ENCODE measurements at places on chromosomes 12 and 14. TPM values are rescaled to one million over a fixed set of nuclear protein-coding genes. Genes with fewer than 3 reads are reported as not detected.

Gene EIF2S3B
- total RNA-seq: 0.26 TPM

Gene CCDC177
- not detected for total RNA-seq

Gene RAPGEF3
- 11.9 TPM for total RNA-seq

Gene TPPP2
- total RNA-seq: 1.3 TPM

Gene TC2N
- total RNA-seq: 105 TPM

Gene IL31
- total RNA-seq: not detected

Gene CIDEB
- total RNA-seq: 34.0 TPM

Gene ALX1
- total RNA-seq: not detected

GRCh38 chr12:75011120-75011519 is 198.5 kb downstream of the KCNC2 start:
- DNase-seq: no peak

DNA sequence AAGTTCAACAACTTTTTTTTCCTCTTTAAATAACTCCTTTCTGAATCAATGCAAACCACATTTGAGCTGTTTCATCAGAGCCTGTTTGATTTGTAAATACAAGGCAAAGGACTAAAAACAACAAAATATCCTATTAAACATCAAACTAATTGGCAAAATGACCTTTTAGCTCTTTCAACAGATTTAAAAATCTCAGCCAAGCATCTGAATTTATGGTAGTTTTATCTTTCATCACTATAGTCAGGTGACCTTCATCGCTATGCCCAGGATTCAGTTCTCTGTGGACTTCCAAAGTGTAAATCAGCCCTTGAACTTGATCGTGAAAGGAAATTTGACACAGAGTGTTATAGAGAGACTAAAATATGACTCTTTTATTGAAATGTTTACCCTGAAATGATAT is 1554.5 kb upstream of the FLRT2 start:
- DNase-seq: no peak

DNA sequence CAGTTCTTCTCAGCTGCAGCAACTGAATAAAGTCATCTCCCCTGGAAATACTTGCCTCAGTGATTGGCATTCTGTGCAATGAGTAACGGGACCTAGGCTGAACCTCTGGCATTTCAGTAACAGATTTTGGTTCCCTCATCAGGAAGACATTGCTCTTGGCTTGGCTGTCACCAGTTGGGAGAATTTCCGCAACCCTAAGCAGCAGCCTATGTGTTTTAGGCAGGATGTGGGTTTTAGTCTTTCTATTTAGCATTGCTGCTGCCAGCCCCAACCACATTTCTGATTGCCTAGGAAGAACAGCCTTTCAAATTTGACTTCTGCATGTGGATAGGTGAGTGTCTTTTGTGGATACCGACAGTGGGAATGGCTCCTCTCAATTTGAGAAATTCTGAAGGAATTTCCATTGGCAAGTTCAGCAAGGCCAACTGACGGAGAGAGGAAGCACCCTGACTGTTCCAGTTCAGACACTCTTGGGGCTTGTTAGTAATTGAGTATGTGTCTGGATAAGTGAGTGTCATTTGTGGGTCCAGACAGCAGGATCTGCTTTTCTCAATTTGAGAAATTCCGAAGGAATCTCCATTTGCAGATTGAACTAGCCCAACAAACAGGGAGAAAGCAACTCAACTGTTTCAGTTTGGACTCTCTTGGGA is 19.0 kb upstream of the CLEC2A start:
- no peak for DNase-seq

GRCh38 chr12:4871514-4871913 is 38.2 kb upstream of the KCNA1 start:
- no peak for DNase-seq

DNA sequence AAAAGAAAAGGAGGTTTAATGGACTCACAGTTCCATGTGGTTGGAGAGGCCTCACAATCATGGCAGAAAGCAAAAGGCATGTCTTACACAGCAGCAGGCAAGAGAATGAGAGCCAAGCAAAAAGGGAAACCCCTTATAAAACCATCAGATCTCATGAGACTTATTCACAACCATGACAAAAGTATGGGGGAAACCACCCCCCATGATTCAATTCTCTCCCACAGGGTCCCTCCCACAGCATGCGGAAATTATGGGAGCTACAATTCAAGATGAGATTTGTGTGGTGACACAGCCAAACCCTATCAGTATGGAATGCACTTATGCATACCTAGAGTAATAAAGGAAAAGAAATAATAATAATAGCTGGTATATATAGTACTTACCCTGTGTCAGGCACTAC is 4.5 kb upstream of the GLIPR1 start:
- DNase-seq: no peak

- no peak for DNase-seq
These were observed 42.5 kb downstream of the SLC2A13 start for GRCh38 chr12:40063414-40063813.

GRCh38 chr14:69693145-69693544 is 73.8 kb upstream of the SRSF5 start:
- DNase-seq: peak; percentile 56

GRCh38 chr14:38143170-38143569 is 64.5 kb upstream of the SSTR1 start:
- DNase-seq: no peak

DNA sequence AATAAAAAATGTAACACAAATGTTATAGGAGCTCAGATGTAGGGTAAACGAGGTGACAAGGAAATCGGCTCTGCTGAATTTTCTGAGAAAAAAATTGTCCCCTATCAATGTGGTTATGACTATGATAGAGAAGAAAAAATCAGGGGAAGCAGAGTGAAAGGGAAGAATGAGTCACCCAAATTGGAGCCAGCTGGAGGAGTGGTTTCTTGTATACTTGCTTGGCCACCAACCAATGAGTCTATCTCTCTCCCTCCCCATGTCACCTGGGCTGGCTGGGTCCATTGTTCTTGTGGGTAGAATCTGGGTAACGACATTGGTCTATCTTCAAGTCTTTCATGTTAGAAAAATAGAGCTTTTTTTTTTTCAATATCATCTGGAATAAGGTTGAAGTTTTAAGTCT is 196.6 kb upstream of the FLRT2 start:
- peak; percentile 3 for DNase-seq

GRCh38 chr12:8677362-8677761 is 14.7 kb upstream of the MFAP5 start:
- no peak for DNase-seq

GRCh38 chr12:5944688-5945070 is 380 bp downstream of the ANO2 start:
- DNase-seq: no peak

GRCh38 chr14:32491416-32492016 is 162.4 kb downstream of the AKAP6 start:
- DNase-seq: no peak

DNA sequence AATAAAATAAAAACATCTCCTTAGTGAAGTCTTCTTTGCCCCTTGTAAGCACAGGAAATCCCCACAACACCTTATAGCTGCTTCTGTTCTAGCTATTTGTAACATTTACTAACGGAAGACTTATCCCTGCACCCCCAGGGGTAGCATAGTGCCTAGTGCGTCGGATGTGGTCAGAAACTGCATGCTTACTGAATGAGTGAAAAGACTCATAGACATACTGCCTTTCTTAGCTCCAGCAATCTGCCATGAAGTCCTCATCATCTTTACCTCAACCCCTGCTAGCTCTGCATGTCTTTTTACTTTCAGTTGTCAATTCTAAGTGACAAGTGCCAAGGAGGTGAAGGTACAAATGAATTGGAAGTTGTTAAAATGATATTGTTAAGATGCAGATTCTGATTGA is 12.9 kb downstream of the RIOX1 start:
- no peak for DNase-seq

GRCh38 chr14:23151342-23151741 is 32.1 kb downstream of the SLC7A8 start:
- DNase-seq: no peak

- no peak for DNase-seq
These were observed 198.7 kb downstream of the DACT1 start for GRCh38 chr14:58836303-58836974.

DNA sequence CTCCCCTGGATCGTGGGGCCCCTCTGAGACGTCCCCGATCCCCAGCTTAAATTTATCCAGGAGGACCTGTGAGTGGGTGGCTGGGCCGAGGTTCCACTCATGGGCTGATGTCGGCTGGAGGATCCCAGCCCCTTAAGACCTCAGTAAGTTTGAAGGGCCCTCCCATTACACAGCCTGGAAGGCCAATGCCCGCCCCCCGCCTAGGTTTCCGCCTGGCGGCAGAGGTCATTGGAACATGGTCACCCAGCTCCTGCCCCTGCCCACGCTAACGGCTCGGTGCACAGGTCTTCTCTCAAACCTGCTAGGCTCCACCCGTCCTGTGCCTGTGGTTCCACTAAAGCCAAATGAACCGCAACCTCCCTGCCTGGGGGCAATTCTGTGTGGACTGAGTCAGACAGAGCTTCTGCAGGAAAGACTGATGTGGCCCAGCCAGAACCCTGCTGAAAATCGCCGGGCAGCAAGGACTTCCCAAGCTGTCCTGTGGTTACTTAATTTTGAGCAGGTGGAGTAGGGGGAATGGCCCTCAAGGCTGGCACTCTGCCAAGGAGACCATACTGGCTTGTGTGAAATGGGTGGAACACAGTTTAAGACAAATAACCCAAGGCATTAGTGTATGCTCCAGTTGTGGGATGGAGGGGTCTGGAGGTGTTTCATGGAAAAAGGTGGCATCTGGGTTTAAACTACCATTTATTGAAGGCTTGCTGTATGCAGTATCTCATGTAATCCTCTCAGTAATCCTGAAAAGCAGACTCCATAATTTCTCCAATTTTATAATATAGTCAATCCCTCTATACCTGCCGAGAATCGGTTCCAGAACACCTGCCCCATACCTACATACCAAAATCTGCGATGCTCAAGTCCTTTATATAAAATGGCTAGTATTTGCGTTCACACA is 903 bp upstream of the NT5DC3 start:
- peak; percentile 38 for DNase-seq

DNA sequence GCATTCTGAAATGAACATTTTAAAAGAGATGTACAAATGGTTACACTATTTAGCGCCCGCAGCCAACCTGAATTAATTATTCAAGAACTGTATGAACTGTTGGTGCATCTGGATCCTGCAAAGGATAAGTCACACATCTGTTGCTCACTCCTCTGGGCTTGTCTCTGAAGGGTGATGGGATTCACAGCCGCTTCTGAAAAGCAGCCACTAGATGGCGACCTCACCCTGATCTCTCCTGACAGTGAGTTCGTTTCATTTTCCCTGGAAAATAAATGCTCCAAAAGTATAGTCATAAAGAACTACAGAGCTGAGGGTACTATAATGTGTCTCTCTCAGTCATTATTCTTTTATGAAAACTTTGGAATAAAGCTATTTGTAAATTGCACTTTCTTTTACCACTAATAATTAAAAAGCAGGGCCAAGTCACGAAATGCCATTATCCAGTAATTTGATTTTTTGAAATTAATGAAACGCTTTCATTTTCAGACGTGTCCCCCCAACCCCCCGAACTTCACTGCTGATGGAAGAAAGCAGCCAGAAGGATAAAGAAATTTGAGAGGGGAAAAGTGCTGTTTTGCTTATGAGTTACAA is 789.6 kb downstream of the NRXN3 start:
- peak; percentile 75 for DNase-seq

DNA sequence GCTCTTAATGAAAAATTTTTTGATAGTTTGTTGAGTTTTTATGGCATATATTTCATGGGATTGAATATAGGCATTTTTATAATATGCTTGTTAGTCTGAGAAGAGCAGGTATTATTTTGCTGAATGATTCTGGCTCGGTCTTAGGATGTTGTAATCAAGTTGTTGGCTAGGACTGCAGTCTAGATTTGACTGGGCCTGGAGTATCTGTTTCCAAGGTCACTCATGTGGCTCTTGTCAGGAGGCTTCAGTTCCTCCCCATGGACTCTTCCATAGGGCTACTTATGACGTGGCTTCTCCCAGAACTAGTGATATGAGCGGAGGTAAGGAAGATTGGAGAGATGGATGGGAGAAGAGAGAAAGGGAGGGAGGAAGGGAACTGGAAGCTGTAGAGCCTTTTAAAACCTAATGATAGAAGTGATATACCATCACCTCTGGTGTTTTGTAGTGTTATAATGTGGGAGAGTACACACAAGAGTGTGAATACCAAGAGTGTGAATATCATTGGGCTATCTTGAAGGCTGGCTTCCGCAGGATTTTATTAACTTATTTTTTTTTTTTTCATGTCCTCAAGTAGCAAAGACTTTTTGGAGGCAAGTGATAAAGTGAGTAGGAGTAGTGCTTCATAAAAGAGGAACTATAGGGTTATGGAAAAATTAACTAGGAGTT is 4.4 kb downstream of the MNAT1 start:
- DNase-seq: no peak

DNA sequence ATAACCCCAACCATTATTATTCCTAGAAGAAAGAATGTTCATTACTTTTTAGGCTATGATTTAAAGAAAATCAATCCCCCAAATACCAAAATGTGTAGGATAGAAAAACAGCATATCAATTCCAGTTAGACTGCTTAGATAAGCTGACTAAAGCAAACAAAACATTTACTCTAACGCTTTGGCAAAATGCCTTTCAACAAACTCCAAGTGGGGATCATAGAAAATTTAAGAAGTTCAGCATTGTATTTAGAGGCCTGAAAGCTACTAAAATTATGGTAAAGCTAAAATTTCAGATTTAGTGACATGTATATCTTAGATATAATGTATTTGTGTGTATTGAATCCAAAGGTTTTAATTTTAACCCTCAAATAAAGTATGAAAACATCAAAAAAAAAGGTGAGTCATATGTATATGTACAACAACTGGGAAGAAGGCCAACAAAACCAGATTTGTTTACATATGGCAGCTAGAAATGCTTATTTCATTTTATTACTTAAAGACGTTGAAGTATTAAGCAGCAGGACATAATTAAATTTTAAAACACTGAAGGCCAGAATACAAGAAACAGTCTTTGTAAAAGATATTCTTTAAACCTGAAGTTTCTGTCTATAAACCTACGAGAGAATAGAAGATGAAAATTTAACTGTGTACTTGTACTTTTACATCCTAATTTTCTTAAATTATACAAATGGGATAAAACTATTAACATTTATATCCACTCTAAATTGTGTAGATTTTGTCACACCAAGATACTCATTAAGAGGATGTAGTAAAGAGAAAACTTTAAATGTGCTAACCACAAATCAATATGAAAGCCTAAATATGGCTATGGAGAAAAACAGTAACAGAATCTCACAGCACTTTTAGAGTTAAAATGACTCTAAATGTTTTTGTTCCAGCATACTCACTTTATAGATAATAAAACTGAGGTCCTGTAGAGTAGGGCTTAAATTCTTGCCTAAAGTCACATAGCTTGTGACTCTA is 71.4 kb downstream of the SLC41A2 start:
- DNase-seq: no peak

GRCh38 chr12:91566328-91567099 is 383.9 kb upstream of the DCN start:
- no peak for DNase-seq

Data from body of pancreas (tissue), 4 donors.